Neural crest cell (in vitro differentiated cells): ENCODE measurements at places on chromosomes 16 and 17.

DNA sequence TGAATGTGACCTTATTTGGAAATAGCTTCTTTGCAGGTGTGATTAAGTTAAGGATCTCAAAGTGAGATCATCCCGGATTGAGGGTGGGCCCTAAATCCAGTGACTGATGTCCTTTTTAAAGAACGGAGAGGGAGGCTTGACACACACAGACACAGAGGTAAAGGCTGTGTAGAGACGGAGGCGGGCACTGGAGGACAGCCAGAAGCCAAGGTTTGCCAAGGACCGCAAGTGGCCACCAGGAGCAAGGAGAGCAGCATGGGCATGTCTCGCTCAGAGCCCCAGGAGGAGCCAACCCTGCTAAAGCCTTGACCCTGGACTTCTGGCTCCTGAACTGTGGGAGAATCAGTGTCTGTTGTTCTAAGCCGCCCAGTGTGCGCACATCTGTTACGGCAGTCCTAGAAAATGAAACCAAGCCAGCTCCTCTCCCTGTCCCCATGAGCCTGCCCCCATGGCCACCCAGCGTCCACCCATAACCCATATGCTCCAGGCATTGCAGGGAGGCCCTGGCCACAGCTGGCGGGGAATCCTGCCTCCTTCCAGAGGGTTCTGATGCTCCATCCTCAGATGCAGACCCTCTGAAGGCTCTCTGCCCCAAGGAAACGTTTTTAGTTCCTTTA, 15.2 kb downstream of the CNGB1 start:
- no peak for DNase-seq

- no peak for DNase-seq
Measured at GRCh38 chr17:17536702-17537101, 40.5 kb upstream of the RASD1 start.

- DNase-seq: no peak
Measured at GRCh38 chr17:10802496-10803284, 1.2 kb downstream of the TMEM238L start.

DNA sequence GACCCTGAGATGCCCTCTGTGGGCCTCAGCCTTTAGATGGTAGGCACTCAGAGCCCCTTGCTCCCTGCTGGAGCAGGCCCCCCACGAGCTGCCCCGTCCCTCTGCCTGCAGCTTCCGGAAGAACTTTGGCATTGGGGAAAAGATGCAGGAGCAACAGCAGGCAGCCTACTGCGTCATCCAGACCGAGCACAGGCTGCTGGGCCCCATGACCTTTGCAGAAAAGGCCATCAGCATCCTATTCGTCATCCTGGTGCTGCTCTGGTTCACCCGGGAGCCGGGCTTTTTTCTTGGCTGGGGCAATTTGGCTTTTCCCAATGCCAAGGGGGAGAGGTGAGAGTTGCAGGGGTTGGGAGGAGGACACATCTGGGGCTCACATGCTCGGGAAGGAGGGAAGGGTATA, 12.7 kb upstream of the FOXN1 start:
- no peak for DNase-seq

- DNase-seq: peak; percentile 8
Measured at GRCh38 chr16:80824623-80825364, 20.4 kb upstream of the CDYL2 start.

DNA sequence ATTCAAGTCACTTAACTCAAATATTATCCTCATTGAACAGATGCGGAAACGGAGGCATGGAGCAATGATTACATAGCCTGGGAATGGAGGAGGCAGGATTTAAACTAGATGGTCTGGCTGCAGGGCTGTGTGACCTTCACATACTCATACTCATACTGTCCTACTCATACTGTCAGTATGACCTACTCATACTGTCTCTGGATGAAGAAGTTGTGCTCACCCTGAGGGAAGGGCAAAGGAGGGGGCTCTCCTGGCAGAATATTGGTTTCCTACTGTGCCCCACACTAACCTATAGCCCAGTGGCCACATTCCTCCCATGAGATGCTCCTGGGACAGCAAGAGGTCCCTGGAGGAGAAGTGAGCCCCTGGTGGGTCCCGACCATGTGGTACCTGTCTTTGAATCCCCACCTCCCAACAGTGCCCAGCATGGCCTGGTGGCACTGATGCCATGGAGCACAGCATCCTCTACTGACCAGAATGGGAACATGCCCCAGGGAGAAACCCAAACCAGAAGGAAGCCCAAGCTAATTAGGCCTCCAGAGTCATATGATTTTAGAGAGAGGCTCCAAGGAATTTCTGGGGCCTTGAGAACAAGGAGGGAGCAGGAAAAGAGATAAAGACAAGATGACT, 197.3 kb upstream of the SDK2 start:
- DNase-seq: no peak

- peak; percentile 64 for DNase-seq
Measured at GRCh38 chr16:27718201-27719105, 168.5 kb downstream of the KATNIP start.

- DNase-seq: no peak
Measured at GRCh38 chr17:5772720-5773119, 188.4 kb upstream of the NLRP1 start.

GRCh38 chr17:16364625-16365024, 11.4 kb upstream of the CENPV start:
- DNase-seq: no peak

DNA sequence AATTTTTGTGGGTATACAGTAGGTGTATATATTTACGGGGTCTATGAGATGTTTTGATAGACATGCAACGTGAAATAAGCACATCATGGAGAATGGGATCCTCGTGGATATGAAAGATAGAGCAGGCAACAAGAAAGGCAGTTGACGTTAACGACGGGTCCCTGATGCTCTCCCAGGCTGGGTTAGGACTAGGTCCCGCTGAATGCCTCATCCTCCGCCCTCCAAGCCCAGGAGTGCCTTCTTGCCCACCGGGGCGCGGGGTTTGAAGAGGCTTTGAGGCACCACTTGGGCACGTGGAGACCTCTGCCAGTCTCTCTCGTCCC, 9.5 kb upstream of the ZFP90 start:
- DNase-seq: no peak

DNA sequence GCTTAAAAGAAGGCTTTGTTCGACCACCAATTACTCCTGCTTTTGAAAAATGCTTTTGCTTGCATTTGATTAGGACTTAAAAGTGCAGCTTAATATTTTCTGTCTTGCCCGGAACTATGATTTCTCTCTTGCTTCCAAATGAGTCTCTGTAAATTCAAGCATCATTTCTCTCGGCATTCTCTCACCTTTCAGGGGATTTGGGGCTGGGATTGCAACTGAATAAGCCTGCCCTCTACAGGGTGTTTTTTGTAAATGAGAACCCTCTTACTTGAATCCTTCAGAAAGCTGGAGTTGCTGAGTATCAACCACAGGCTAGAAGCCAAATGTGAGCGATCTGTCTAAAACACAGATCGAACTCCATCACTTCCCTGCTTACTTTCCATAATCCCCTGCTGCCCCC, 234.6 kb downstream of the TMEM114 start:
- DNase-seq: no peak

DNA sequence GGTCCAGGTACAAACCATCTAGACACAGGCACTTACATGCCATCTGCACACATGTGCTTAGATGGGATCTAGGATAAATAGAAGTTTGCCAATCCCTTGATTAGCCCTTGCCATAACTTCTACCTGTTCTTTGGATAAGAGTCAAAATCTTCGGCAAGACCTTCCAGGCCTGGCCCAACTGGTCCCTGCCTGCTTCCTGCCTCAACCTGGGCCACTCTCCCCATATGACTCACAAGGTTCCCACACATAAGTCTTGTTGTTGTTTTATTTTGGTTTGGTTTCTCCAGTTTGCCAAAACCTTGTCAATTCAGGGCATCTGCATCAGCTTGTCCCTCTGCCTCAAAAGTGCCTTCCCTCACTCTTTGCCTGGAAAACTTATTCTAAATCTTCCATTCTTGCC, 95.3 kb upstream of the XYLT1 start:
- DNase-seq: no peak

DNA sequence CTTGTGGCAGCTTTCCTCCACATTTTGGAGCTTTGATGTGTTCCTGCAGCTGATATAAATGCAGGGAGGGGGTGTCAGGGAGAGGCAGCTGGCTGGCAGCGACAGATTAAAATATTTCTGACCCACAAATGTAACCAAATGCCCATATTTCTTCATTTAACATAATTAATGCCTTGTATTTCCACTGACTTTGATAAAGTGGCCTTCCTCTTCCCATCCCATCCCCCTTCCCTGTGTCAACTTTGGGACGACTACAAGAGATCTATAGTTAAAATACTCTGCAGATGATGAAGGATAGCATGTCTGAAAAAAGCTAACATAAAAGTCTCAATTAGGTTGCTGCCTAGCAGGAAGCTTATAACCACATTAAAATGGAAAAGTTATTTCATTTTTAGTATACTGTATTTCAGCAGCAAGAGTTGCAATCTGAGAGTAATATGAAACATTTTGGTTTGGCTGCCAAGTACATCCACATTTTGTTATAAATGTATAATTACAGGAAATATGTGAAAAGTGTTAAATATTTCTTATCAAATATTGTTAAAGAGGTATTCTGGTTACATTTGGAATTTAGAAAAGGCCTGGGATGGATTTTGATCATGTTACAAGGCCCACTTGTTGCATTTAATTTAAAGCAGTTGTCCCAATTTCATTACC, 238.7 kb upstream of the TBX2 start:
- no peak for DNase-seq

DNA sequence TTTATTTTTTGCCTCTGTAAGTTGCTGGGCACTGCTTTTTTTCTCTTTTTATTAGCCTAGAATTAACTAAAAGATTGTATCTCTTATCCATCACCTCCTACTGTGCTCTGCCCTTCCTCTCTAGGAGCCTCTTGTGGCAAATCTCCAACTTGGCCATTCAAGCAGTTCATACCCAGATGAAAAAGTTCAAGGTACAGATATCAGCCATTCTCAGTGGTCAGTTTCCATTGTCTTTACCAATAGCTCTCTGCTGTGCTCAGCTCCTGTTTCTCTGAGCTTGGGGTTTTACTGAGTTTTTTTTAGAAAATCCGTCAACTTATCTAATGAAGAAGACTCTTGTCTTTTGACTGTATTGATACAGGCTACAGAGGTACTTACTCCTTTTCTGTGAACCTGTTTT, 15.6 kb downstream of the MOSMO start:
- DNase-seq: no peak

DNA sequence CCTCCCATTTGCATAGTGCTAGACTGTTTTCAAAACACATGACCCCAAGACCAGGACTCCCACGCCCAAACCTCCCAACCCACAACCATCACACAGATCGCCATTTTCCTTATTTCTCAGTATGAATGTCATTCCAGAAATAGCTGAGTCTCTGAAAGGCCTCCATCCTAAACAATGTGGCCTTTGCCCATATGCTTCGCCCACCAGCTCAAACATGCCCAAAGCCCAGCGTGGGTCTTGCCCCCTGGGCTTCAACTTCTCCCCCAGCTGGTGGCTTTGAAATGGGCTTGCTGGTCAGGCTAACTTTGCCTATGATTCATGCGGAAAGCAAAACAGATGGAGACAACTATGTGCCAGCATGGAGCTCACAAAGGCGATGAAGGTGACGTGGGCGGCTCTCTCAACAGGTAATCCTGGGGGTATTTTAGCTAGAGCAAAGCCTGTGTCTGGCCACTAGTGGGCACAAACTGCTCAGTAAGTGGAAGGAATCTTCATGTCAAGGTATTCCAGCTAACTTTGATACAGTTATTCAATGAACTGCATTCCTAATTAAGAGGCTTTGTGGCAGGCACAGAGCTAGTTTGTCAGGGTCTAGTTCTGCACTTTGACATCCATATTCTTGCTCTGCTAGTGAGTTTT, 17.1 kb downstream of the PMP22 start:
- no peak for DNase-seq

DNA sequence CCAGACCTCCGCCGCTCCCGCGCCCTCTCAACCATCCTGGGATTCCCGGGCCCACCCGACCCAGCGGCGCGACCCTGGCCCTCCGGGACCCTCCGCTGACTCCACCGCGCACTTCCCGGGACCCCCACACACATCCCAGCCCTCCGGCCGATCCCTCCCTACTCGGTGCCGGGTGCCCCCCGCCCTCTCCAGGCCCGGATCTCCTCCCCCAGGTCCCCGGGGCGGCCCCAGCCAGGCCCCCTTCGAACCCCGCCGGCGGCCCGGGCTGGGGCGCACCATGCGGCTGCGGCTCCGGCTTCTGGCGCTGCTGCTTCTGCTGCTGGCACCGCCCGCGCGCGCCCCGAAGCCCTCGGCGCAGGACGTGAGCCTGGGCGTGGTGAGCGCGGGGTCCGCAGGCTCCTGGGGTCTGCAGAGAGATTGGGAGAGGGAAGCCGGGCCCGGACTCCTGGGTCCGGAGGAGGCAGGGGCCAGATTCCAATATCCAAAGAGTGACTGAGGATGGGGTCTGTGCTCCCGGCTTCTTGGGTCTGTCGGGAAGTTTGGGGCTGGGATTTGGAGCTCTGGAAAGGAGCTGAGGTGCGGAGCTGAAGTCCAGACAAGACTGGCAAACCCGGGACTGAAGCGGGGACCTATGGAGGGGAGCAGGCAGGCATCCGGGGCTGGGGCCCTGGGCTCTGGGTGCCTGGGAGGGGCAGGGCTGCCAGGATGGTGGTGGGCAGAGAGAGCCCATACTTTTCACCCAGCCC, 453 bp downstream of the MMP25 start:
- DNase-seq: no peak

- no peak for DNase-seq
Measured at GRCh38 chr16:75023009-75023408, 24.2 kb downstream of the ZNRF1 start.

DNA sequence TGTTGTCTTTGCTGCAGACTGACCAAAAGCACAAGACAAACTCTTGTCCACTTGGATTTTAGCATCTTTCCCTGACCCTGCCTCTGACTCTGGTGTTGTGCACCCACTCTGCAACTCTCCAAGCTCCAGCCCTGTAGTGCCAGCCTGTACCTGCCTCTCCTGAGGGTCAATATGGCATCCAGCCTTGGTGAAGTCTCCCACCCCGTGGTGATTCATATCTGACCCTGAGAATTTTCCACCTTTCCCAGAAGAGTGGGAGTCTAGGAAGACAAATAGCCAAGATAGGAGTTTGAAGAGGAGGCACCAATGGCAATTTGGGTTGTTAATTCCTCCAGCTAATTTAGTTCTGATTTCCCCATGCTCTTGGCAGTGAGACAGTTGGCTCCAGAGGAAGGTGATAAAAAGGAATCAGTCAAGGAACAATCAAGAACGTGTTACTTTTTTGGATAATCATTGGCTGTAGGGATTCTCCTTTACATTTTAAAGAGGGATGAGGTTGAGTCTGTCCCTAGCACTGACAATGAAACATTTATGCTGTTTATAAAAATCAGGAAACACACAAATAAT, 416.0 kb downstream of the MAF start:
- DNase-seq: no peak

- no peak for DNase-seq
Measured at GRCh38 chr17:7293159-7293558, 1.3 kb downstream of the YBX2 start.
